Stimulated activated CD4-positive, alpha-beta T cell treated with anti-CD3 and anti-CD28 coated beads, Interleukin-2, amount 100 ng/mL, for 4 hours (primary cell): ENCODE measurements at places on chromosomes 4 and X.

- DNase-seq, result no peak
These were observed 64.0 kb downstream of the LNX1 start for GRCh38 chr4:53527326-53527725.

DNA sequence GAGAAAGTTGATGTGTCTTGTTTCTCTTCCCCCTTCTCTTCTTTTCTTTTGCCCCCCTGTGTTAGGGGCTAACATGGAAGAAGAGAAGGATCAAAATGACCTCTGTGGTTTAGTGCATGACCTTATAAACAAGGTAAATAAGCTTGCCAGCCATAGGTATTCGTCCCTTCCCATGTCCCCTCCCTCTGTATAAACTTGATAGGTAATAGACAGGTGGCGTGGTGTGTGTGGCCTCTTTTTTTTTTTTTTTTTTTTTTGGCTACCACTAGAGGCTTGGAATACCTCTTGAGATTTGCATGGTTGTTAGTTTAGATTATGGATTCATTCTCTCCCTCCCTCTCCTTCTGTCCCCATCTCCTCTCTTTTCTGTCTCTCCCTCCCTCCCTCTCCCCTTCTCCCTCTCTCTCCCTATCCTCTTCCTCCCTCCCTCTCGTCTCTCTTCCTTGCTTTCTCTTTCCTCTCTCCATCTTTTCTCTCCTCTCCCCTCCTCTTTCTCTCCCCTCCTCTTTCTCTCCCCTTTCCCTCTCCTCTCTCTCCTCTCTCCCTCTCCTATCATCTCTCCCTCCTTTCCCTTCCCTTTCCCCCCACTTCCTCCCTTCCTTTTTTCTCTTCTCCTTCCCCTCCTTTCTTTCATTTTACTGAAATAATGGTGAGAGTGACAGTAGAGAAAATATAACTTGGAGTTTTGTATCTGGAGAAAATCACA, 134.4 kb downstream of the AFF1 start:
- no peak for DNase-seq

DNA sequence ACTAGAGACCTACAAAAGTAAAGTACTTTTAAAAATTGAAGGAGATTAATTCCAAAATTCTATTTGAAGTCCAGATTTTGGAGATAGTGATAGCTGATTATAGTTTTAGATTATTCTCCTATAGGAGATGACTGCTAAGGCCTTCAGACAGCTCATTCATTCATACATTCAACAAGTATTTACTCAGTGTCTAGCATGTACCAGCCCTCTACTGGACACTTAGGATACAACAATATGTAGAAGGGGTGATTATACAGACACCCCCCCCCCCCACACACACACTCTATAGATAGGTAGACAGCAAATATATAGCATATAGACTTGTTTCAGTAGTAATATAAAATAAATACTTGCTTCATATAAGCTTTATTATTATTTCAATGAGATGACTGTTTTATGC, 60.4 kb upstream of the TAF9B start:
- DNase-seq, result peak; percentile 1

GRCh38 chr4:3786196-3786869, 20.1 kb downstream of the ADRA2C start:
- DNase-seq, result no peak

DNA sequence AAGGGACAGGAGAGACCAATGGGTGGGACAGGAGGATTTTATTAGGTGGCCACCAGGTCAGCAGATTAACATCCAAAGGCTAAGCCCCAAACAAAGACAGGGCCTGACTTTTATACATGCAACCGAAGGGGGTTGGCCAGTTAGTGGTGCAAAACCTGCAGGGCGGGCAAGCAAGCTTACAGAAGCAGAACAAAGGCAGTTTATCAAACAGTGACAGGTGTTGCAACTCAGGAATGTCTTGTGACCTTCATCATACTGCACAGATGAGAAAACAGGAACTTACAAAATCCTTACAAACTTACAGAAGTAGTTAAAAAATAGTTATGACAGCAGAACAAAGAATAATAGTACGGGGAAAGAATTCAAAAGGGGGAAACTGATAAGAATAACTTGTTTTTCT, 708.1 kb downstream of the GLUD2 start:
- no peak for DNase-seq
